ENCODE measurements at places on chromosomes 11 and 22.

- no peak for DNase-seq
These were observed 889 bp downstream of the NUDT8 start for GRCh38 chr11:67628710-67629385.

DNA sequence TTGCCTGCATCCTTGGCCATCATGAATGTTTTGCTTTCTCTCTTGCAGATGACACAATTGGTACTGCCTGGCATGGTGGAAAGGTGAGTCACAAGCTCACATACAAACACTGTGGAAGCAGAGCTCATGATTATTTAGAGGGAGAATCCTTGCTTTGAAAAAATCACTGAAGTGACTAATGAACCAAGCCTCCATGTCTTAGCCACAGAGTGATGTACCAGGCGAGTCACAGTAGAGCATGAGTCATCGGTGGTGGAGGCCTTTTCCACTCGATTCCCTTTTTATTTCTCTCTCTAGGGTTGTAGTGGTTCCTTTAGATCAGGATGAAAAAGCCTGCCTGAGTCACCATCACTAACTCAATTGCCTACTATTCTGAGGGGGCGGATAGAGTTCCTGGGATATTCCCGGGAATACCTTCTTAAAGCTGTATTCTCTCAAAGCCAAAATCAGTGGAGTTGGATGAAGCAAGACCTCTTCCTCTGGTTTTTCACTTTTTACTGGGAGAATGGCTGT lies 49.6 kb upstream of the ALKBH3 start:
- DNase-seq = no peak

DNA sequence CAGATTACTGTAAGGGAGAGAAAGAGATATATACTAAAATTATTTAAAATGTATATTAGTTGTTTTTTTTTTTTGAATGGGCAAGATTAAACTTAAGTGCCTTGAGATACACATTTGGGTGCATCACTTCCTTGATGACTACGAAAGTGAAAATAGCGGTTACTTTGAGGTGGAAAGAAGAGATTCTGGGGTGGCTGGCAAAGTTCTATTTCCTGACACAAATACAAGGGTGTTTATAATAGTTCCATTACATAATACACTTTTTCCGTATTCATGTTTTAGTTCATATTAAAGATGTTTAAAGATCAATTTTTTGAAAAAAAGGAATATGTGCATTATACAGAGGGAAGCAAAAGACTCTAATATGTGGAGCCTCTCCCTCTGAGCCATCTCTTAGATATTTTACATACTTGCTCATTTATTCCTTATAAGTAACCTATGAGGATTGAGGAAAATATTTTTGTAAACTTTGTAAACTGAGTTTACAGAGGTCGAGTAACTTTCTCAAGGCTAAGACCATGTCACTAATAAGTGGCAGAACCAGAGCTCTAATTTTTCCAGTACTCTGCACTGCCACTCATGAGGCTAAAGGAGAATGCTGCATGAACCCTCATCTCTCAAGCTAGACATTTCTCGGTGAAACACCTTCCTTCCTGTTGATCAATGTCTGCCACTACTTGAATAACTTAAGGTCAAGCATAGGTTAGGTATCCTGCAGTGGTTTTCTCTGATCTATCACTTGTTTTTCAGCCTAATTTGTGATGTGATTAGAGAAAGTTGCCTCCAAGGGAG lies 58.6 kb downstream of the DDIAS start:
- no peak for DNase-seq

DNA sequence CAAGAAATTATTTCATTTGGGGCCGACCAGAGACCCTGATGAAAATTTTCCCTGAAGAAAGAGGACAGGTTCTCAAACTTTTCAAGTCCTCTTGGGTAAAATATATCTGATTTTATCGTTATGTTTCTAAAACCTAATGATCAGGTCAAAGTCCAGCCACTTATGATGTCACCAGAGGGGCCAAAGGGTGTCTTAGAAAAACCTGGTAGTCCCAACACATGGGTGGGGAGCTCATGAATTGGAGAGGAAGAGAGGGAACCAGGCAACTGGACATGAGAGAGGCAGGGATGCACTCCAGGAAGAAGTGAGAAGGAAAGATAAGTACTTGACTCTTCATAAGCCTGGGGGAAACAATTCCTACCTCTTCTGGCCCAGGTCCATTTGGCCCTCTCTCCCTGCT lies 9.2 kb downstream of the SLC5A1 start:
- DNase-seq = no peak

- DNase-seq = no peak
These were observed 1.2 kb upstream of the PPP1R14B start for GRCh38 chr11:64247729-64248531.

GRCh38 chr11:119087123-119087522 lies 2.4 kb downstream of the HMBS start:
- DNase-seq = no peak

DNA sequence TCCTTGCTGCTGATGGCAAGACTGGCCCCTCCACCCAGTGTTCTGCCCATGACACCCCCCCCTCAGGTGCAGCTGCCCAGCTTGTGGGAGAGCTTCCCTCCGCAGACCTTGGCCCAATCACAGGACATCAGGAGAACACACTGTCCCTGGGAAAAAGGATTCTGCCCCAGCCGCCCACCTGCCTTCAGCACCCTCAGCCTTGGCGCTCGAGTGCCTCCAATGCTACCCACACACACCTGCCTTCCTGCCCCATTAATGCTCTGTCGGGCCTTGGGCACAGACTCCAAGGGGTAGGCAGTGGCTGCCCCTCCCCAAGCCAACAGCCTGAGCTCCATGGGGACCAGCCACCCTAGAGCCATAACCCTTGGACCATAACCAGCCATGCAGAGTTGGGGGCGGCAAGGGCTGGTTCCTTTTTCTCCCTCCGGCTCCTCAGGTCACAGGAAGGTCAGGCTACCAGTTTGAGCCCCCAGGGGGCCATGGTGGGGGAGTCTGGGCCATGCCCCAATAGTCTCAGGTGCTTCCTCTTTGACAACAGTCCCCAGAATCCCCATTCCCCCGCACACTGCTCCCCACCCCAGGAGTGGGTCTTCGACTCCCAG lies 1.3 kb upstream of the ZNF70 start:
- DNase-seq = no peak

DNA sequence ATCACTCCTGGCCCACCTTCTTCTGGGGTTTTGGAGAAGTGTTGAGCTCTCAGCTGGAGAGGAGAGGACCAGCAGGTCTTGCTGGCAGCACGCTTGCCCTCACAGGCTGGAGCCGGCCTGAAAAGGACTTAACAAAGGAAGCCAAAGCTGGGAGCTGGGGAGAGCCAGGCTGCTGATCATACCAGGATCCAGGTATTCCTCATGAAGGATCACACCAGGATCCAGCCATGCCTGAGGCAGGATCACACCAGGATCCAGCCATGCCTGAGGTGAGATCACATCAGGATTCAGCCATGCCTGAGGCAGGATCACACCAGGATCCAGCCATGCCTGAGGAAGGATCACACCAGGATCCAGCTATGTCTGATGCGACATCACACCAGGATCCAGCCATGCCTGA lies 17.0 kb downstream of the MRGPRD start:
- no peak for DNase-seq

GRCh38 chr11:113261709-113262475 lies 52.5 kb upstream of the TTC12 start:
- no peak for DNase-seq

DNA sequence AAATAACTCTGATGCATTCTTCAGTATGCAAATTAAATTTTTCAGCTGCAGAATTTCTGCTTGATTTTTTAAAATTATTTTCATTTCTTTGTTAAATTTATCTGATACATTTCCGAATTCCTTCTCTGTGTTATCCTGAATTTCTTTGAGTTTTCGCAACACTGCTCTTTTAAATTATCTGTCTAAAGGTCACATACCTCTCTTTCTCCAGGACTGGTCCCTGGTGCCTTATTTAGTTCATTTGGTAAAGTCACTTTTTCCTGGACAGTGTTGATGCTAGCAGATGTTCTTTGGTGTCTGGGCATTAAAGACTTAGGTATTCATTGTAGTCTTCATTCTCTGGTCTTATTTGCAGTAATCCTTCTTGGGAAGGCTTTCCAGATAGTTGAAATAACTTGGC lies 577.4 kb upstream of the LUZP2 start:
- no peak for DNase-seq

DNA sequence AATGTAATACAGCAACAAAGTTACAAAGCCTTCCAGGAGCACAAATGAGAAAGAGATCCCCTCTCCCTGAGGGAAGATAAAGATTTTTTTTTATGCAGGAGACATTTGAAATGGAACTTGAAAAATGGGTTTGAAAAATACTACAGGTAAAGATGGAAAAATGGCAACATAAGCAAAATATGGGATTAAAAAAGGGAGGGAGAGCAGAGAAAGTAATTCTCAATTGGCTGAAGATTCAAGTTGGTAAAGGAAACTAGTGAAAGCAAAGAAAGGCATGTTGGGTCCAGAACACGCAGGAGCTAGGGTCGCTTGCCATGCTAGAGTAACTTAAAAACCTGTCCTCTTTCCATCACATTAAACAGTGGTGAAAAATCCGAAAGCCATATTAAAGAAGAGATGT lies 1.5 kb downstream of the ZW10 start:
- DNase-seq = no peak

DNA sequence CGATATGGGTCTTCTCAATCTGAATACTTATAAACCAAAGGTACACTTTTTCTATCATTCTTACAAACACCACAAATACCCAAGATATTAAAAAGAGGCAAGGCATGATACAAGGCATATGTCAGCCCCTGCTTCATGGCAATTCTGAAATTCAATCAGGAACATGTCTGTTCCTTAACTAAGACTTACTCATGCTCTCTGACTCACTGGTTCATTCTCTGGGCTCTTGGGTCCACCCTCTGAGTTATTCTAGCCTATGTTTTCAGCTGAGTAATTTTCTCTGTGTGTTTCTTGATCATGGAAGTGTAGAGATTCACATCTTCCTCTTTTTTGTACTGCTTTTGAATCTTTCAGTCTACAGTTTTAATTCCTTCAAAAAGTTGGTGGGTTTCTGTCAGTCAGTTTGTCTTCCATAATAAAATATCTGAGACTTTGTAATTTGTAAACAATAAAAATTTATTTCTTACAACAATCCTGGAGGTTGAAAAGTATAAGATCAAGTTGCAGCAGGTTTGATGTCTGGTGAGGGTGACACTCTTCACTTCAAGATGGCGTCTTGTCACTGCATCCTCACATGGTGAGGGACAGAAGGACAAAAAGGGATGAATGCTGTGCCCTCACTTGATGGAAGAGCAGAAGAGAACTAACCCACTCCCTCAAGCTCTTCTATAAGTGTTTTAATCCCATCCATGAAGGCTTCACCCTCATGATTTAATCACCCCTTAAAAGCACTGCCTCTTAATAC lies 211.7 kb downstream of the FAM76B start:
- DNase-seq = no peak

GRCh38 chr11:103997082-103997481 lies 39.4 kb upstream of the DDI1 start:
- no peak for DNase-seq

DNA sequence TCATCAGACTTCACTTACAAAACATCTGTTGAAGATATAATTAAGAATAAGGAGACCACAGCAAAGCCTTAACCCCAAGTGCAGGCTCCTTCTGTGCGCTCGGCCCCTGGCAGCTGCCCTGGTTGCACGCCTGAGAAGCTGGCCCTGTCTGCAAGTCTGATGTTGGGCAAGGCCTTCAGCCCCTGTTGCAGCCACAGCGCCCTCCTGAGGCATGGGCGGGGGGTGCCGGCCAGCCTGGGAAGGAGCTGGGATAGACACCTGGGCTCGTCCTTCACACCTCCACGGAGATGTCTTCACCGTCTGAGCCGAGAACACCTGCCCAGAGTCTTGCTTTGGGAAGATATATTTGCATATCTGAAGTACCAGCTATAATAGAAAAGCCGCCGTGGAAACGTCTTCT lies 104.1 kb downstream of the MPPED1 start:
- no peak for DNase-seq

DNA sequence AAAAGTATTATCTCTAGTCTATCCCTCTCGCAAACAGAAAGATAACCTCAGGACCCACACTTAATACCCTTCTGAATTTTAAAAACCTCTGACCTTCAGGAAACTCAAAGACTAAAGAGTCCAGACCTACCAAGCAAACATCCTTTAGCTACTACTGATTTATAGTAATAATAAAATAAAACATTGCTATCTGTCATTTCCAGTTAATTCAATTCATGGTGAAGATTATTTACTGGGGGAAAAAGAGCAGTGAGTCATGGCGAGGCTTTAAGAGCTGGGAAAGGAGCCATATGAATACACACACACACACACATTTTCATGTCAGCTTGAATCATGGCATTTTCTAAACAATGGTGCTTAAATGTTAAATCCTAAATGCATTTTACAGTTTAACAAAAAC lies 87.1 kb downstream of the FAM76B start:
- DNase-seq = no peak

DNA sequence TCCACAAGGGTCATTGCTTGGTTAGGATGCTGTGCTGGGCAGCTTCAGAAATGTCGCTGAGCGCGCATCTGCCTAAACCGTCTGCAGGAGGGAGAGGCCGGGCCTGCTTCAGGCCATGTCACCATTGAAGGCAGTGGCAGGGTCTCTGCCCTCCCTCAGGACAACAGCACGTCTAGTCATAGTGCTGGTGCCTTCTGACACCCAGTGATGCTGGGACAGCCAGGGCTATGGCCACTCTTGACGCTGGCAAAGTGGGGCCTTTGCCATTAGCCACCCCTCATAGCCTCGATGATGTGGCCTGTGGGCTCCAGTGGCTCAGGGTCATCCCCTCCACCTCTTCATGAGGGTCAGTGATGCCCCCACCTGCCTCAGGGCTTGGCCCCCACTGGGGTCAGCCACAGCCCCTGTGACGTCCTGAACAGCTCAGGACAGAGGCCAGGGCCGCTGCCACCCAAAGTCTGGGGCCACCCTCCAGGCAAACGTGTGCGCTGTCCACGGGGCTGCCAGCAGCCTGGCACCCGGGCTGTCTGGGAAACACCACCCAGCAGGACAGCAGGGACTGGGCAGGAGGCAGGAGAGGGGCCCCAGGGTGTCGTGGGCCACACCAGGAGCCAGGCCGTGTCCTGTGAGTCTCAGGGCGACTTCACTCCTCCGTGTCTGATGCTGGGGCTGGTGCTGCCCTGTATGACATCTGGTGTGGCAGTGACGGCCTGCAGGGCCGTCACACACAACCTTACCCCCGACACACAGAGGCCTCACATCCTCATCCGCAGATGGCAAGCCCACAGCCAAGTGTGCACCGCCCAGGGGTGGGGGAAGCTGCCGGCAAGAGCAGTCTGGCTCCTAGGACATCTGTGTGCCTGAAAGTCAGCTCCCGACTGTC lies 42.5 kb downstream of the CERK start:
- no peak for DNase-seq

DNA sequence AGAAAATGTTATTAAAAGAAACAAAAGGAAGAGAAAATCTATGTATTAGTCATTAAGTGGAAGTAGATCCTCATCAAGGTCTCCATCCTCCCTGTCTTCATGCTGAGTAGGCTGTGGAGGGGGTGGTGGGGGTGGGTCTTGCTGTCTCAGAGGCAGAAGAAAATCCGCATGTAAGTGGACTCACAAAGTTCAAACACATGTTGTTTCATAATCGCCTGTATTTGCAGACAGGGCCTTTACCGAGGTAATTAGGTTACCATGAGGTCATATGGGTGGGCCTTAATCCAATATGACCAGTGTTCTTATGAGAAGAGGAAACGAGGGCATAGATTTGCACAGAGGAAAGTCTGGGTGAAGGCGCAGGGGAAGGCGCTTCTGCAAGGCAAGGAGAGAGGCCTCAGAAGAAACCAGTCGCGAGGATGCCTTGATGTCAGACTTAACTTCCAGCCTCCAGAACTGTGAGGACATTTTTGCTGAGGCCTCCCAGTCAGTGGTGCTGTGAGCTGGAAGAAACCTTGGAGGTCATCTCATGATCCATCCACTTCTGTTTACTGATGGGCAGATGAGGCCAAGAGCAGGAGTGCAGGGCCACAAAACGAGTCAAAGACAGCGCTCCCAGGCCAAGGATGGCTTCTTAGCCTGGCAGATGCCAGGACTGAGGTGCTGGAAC lies 49.3 kb upstream of the THY1 start:
- no peak for DNase-seq
